ENCODE measurements at places on chromosomes 6 and 20. TPM values are rescaled to one million over a fixed set of nuclear protein-coding genes. Genes with fewer than 3 reads are reported as not detected.

GRCh38 chr20:16222859-16223411 is 350.3 kb downstream of the KIF16B start:
- DNase-seq = no peak

DNA sequence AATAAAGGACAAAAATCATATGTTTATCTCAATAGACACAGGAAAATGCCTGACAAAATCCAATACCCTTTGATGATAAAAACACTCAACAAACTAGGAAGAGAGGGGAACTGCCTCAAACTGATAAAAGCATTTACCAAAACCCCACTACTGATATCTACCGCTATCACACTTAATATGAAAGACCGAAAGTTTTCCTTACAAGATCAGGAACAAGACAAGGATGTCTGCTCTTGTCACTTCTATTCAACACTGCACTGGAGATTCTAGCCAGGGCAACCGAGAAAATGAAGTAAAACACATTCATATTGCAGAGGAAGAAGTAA is 25.1 kb downstream of the GZF1 start:
- DNase-seq = no peak

DNA sequence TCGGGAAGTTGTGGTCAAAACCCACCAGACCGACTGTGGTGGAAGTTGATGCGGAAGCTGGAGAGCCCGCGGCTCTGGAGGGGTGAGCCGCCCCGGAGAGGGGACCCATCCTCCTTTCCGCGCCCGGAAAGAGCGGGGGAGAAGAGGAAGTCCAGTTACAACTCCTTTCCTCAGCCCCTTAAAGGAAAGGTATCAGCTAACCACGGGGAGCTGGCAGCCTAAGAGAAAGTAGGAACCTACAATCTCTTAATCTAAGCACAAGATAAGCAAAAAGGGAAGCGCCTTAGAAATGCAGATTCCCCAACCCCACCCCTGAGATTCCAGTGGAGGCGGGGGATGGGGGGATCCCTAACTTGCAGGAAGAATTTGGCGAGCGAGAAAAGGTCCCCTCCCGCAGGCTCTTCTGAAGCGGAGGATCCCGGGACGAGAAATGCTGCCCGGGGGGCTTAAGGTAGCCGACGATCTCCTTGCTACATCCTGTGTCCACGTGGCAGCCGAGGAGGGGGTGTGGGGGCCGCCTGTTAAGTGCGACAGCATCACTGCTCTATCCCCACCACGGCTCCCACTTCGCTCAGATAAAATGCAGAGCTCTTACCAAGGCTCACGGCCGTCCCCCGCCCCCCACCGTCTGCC is 87.5 kb downstream of the ZFP64 start:
- no peak for DNase-seq

GRCh38 chr20:48740292-48740649 is 87.5 kb downstream of the PREX1 start:
- DNase-seq = no peak

DNA sequence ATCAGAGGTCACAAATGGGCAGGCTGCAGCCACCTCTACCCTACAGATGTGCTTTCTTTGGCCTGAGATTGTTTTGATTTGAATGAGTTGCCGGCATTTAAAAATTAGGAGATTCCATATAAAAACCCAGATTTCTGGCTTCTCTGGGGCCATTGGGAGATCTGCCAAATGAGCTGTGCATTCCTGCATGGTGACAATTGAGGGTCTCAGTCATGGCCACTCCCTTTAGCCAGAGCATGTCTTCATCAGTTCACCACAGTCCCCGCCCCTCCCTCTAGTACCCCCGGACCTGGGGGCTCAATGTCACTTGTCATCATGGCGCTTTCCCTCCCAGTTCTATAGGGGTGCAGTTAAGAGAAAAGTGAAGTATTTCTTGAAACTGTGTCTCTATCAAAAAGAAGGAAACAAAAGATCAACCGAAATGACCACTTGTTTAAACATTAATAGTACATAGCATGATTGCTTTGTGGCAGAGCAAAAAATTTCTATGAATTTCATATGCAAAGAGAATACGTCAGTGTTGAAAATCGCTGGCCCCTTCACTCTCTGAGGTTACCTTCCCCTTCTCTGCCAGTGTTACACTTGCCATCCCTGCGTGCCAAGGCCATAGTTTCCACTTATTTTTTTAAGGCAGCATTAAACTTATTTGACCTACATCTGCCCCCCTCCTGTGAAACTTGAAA is 21.1 kb downstream of the EYA2 start:
- DNase-seq = no peak

DNA sequence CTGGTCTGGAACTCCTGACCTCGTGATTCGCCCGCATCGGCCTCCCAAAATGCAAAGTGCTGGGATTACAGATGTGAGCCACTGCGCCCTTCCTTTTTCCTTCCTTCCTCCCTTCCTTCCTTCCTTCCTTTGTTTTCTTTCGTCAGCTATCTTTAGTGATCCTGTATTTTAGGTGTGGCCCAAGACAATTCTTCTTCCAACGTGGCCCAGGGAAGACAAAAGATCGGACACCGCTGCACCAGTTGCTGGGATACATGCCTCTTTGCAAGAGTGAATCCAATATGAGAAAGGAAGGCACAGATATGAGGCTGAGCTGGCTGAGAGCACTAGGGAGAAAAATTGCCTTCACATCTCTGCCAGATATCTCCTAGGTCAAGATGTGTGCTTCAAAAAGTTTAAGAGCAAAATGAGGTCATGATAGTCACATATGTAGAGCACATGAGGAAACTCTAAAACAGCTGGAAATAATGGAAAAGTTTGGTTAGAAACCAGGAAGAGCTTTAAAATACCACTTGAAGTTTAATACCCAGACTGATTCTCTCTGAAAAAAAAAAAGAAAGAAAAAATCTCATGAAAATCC is 41.8 kb downstream of the OR2B2 start:
- no peak for DNase-seq

- peak; percentile 41 for DNase-seq
Measured at GRCh38 chr6:166998256-166999144, 697 bp upstream of the CEP43 start.

SCUBE3 gene
- total RNA-seq = 0.09 TPM

RAET1E gene
- total RNA-seq = not detected

DNA sequence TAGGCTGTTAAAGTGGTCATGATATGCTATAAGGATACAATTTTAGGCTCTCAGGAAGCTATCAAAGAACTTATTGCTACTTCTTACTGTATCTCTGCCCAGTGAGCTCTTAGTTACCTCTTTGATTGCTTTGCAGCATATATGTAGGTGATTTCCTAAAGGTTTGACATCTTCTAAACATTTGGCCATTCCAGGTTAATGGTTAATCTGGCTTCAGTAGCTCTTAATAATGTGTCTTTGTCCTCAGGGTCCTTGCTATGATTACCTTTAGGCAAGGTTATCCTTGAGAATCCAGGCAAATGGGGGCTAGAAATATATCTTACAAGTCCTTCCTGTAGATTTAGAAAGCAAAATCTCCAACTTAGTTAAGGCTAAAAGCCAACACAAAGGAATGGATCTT is 575.4 kb downstream of the TFAP2B start:
- no peak for DNase-seq

DNA sequence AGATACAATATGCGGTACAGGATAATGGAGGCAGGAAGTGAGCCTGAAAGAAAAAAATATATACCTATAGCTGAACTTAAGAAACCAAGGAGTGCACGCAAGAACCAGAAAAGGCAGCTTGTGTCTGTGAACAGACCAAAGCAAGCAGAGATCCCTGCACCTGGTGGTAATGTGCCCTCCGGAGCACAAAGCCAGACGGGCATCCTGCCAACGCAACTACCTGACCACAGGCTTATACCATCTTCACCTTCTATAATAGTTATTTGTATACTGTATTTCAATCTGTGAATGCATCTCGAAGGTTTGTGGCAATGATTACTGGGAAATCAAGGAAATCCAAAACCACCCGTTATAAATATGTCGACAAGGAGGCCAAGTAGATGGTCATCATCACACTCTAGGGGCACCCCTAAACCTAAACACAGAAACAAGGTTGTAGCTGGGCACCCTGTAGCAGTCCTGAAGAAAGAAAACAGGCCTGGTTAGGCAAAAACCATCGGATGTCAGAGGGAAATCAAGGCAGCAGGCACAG is 801 bp downstream of the FBXL4 start:
- DNase-seq = peak; percentile 49

DNA sequence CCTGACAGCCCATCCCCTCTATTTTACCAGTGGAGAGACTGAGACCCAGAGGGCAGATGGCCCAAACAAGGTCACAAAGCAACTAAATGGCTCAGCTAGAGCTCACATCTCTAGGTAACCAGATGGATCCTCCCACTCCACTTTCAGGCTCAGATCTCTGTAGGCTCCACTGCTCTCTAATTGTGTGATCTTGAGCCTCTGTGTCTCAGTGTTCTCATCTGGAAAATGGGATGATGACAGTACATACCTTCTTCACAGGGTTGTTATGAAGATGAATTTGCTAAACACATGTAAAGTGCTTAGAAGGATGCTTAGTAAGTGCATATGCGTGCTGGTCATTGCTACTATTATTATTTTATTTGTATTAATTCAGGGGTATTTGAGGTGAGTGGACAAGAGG is 40.5 kb downstream of the RAB44 start:
- no peak for DNase-seq

DNA sequence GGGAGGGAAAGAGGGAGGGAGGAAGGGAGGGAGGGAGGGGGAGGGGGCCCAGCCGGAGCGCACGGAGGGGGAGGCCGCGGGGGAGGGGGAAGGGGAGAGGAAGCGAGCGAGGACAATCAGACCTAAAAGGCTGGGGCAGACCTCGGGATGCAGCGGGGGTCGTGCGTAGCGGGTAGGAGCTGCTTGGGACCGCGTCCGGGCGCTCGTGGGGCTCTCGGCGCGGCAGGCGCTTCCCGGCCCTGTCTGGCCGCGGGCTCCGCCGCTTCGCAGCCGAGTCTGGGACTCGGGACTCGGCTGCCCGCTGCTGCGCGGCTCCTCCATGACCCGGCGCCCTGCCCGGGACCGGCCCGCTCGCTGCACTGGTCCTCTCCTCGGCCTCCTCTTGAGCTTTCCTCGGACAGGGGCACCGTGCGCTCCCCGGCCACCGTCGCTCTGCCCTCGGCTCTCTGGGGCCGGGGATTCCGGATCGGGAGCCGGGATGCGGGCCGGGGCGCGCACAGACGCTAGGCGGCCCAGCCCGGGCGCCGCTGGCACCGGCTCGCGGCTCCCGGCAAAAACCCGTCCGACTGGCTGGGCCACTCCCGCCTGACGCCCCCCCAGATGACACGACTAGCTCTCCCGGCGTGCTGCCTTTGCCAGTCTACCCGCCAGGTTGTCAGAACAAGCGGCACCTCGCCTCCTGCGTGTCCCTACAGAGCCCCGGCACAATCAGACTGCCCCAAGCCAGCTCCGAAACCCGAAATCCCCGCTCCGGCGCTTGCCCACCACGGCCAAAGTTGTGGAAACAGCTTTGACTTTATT is 2.2 kb downstream of the TFAP2A start:
- DNase-seq = peak; percentile 36

PPT2 gene
- 47.4 TPM for total RNA-seq

EHMT2 gene
- total RNA-seq = 10.7 TPM

- DNase-seq = no peak
Measured at GRCh38 chr6:15402406-15403045, 156.7 kb downstream of the JARID2 start.

- no peak for DNase-seq
Measured at GRCh38 chr6:1144842-1145767, 166.8 kb upstream of the FOXQ1 start.

DNA sequence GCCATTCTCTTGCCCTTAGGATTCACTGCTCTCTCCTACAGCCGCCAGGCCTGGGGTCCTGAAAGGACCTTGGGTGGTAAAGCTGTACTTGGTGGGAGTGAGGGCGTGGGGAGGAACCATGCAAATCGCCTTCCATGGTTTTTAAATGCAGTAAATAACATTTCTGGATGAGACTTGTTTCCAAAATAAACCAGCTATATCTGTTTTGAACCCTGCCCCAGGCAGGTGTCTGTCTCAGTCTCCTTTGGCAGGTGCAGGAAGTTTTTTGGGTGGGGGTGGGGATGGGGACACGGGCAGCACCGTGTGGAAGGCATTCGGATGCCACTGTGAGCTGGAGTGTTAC is 14.3 kb downstream of the ITPA start:
- DNase-seq = no peak

BPIFB4 gene
- total RNA-seq = not detected

DNA sequence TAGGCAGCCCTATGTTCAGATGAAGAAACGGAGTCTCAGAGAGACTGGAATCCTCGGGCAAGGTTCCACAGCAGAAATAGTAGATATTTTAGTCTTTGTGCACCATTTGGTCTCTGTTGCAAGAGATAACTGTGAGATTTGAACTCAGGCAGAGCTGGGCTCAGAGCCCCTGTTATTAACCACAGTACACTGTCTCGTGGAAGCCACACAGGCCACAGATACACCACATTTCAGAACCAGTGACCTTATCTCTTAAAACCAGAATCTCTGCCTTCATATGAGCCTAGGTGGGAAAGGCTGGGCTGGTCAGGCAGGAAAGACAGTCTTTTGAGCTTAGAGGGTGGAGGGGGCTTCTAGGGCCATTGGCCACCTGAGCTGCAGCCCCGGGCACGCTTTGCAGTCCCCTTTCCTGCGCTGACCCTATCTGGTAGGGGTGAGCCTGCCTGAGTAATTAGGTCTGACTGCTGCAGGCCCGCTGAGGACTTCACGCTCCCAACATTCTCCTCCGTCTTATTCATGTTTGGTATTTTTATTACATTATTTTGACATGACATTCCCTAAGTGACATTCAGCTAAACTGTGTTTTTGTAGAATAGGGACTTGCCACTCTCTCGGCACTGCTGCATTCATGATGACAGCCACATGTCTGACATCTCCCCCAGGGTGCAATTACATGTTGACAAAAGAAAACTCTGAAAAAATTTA is 71.1 kb downstream of the KCNB1 start:
- no peak for DNase-seq

DNA sequence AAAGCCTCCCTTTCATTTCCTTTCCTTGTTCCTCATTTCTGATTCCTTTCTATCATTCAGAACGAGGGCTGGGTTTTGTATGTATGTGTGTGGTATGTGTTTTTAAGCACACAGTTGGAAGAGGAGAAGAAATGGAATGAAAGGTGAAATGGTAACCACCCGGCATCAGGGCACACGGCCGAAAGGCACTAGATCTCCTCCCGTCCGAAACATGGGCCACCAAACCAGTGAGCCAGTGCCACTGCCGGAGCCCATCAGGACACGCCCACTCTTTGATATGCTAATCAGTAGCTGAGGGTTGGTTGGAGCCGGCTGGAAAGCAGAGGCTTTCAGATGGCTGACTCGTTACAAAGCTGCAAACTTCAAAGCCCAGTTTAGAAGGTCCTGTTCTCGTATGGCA is 228.6 kb upstream of the JARID2 start:
- peak; percentile 39 for DNase-seq

DNA sequence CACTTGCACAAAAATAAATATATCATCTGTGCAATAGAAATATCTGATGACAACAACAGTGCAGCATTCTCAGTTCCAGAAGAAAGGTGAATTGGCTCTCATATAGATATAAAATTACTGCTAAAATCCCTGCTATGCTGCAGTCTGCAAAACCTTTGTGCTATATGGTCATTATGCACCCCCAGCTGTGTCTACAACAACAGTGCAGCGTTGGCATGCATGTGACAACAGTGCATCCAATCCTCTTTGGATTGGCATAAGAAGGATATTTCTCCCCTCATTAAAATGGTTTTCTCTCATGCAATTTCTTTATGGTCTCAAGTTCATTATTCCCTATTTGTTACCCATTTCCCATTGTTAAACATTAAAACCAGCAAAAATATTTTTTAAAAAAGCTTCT is 23.1 kb downstream of the OR2B6 start:
- DNase-seq = no peak

GRCh38 chr6:7763881-7764280 is 38.0 kb downstream of the BMP6 start:
- no peak for DNase-seq

All from liver (tissue), 10 donors.